Posterior cingulate gyrus (tissue), 11 donors: ENCODE measurements at places on chromosomes 7 and 10.

- no peak for DNase-seq
Measured at GRCh38 chr7:44213877-44214388, 13.2 kb downstream of the YKT6 start.

DNA sequence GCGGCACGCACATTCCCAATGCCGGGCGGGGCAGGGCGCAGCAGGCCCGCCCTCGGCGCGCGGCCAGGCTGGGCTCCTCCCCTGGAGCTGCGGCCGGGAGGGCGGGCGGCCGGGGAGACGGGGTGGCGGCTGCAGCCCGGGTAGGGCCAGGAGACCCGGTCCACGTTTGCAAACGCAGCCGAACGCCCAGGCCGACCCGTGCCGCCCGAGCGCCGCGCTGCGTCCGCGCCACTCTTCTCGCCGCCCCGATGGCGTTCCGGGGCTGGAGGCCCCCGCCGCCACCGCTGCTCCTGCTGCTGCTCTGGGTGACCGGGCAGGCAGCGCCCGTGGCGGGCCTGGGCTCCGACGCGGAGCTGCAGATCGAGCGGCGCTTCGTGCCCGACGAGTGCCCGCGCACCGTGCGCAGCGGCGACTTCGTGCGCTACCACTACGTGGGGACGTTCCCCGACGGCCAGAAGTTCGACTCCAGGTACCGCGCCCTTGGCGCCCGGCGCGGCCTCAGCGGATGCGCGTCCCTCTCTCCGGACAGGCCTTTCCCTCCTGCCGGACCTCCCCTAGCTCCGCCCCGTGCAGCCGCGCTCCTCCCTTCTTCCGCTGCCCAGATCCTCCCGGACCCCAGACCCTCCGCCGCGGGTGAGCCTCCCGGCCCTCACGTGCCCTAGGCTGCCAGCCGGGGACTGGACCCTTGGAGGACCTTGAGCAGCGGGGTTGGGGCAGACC, at the start of gene FKBP9:
FKBP9 (plus strand) TSS at position 115 of the 720 bp plus-strand sequence; CDS start at position 249, 134 bp downstream.
- peak; percentile 57 for DNase-seq

DNA sequence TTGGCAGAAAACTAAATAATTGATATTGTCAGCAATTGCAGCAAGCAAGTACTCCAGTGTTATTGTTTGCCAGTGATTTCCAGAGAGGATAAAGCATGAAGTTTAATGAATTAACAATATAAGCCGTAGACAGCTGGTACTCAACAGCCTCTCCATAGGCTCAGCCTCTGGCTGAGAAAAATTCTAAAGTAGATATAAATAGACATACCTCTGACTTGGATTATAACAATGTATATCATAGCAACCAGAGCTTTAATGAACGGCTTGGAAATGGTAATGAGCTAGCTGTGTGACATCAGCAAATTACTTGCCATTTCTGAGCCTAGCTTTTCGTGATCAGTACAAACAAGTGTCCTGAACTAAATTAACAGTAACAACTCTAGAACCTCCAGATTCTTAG, 1055.4 kb upstream of the AUTS2 start:
- no peak for DNase-seq

DNA sequence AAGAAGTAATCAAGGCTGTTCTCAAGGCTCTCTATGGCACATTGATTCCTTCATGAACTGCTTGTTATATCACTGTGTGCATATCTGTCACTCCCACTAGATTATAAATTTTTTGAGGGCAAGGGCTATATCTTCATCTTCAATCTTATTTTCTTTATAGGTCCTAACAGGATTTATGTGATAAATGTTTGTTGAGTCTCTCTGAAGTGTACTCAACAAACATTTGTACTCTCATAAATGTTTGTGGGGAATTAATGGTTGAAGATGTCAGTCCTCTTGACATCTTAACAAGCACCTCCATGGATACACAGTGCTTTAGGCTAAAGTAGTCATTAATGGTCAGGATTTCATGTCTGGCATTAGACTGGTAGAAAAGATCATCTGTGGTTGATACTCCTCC, 143.2 kb downstream of the RNLS start:
- DNase-seq, result no peak

DNA sequence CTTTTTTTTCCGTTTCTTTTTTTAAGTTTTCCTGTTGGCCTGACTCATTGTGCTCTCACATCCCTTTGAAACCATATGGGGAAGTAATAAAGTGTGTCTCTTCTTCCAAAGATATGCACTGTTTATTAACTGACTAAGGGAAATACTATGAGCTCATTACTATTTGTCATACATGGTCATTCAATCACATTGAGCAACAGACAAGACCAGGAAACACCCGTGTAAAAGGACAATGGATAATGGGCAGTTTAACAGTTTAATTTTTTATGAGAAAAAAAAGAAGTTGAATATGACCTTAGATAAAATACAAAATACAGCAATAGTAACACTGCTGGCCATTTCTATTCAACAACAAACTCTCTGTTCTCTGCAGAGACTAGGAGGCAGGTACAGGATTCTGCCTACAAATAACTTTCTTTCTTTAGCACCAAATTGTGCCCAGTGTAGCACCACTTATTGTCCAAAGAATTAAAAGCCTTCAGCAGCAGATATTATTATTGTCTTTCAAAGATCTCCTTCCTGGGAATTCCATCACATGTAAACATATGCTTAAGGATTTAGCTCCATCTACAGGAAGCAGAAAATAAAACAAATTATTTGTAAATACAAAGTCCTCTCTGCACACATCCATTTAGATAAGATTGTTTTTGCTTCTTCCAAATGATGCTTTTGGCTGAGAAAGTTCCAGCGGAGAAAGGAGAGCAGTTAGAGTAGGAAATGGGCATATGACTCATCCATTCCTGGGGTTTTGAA, 55.0 kb upstream of the AKR1E2 start:
- no peak for DNase-seq

GRCh38 chr7:32191305-32191704, 121.1 kb upstream of the PDE1C start:
- DNase-seq, result no peak

GRCh38 chr10:12299222-12299965, 50.0 kb upstream of the CAMK1D start:
- no peak for DNase-seq

DNA sequence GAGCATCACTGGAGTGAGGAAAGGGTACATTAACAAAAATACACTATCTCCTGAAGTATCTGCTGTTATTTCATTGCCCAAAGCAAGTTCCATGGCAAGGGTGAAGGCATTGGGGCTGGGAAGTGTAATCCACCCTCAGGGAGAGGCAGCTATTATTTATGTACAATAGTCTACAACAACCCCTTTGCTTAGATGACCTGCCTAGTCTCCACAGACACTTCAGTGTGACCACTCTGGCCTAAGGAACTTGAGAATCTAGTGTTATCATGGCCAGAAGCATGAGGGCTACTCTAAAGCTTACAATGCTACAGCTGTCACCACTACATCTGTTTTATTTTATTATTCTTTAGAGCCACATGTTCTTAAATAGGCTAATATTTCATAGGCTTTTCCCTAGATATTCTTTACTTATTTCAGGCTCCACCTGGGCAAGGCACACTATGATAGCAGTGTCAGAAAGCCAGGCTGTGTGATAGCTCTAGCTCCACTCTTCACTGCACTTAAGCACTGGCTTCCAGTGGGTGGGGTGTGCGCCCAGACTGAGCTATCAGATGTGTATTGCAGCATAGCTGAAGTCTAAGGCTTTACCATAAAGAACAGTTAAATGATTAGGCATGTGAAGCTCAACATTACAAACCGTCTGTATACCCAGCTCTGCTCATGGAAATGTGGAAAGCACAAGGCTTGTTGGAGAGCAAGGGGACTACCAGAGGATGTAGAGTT, 117.0 kb upstream of the CCDC6 start:
- no peak for DNase-seq

- DNase-seq, result no peak
Measured at GRCh38 chr7:30924624-30925023, 13.0 kb downstream of the AQP1 start.

GRCh38 chr10:84138478-84139125, 707 bp upstream of the GHITM start:
- DNase-seq, result no peak

DNA sequence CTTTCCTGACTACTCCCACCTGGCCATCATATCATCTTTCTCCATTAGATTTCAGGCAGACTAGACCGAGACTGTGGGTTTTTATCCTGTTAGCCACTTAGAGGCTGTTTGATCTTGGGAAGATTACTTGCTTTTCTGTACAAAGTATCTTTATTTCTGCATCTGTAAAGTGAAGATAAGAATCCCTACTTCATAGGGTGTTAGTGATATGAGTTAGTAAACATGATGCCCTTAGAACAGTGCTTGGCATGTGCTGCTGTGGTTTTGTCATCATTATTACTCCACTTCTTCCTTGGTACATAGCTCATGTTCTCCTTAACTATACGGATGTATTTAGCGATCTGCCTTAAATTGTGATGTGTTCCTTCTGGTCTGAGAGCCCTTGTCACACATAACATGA, 165.2 kb downstream of the AUTS2 start:
- DNase-seq, result no peak

- no peak for DNase-seq
Measured at GRCh38 chr10:22833781-22834180, 94.1 kb upstream of the ARMC3 start.

GRCh38 chr10:49562893-49563292, 24.0 kb upstream of the ERCC6 start:
- DNase-seq, result no peak

DNA sequence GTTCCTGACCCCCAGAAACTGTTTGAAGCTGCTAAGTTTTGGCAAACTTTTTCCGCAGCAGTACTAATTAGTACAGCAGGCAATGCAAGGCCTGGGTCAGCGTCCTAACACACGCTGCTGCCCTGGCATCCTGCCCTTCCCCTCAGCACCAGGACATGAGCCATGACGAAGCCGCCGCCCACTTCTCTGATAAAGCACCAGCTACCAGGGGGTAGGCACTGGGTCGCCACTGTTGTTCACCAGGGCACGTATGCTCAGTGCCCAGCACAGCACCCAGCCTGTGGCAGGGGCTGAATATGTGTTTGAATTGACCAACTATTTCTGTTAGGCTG, 59.5 kb downstream of the CHST15 start:
- DNase-seq, result no peak

DNA sequence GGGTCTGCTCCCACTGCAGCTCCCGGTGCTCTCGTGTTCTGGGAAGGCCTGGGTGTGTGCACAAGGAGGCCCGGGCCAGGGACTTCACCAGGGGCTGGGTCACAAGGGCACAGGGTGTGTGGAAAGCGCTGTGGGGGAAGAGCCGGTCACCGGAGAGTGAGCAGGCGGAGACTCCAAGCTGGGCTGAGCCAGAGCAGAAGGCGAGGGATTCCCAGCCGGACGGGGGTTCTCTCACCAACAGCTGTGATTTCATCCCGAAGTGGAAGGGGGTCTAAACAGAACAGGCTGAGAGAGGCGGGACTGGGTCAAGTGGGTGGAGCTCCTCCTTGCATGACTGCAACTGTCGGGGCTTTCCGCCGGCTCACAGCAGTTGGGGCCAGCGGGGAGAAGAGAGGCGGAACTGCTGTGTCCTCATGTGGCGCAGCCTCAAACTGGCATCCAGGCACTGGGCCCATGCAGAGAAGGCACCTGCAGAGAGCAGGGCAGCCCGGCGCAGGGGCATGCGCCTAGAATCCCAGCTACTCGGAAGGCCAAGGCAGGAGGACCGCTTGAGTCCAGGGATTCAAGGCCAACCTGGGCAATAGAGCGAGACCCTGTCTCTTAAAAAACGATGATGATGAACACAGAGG, 7.6 kb upstream of the ORAI2 start:
- no peak for DNase-seq

DNA sequence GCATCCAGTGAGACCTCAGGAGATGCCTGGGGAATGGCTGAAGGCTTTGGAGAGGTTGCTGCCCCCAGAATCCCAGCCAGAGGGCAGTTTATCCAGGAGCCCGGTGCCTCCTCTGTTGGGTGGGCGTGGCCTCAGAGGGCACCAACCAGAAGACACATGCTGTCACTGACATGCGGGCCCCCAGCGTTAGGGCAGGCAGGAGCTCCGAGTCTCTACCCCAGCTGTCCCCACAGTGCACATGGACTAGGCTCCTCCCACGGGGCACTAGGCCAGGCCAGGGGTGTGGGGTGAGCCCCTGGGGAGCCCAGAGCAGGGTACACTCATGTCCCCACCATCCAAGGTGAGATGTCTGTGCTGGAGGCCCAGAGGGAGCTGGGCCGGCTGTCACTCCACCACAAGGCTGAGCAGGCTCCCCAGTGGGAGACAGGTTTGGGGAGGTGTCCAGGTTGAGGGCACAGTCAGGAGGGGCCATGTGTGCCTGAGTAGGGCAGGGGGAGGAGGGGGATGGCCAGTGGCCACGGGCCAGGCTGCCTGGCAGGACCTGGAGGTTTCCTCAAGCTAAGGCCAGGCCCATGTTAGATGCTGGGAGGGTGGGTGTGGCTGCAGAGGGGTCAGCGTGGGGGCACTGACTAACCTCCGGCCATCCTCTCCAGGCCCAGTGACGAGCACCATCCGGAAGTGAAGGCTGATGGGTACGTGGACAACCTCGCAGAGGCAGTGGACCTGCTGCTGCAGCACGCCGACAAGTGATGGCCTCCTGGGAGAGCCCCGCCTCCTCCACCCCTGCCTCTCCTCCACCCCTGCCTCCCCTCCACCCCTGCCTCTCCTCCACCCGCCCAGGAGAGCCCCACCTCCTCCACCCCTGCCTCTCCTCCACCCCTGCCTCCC, 131.3 kb downstream of the FAM53B start:
- no peak for DNase-seq

GRCh38 chr10:42997151-42997848, 79.6 kb upstream of the RET start:
- DNase-seq, result no peak

DNA sequence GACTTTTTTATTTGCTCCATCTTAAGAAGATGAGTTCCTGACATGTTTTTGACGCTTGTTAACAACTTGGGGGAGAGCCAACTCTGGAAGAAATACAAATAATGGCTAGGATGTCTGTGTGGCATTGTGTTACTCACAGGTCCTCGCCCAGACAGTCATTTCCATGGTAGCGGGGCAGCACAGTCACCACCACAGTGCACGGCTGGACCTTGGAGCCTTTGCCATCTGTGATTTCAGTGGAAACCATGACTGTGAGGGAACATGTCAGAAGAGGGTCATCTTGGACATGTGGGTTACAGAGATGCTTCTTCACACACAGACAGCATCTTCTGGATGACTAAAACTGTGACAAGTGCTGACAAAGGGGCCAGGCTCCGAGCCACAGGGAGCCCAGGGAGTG, 74.5 kb downstream of the PKD1L1 start:
- DNase-seq, result no peak

DNA sequence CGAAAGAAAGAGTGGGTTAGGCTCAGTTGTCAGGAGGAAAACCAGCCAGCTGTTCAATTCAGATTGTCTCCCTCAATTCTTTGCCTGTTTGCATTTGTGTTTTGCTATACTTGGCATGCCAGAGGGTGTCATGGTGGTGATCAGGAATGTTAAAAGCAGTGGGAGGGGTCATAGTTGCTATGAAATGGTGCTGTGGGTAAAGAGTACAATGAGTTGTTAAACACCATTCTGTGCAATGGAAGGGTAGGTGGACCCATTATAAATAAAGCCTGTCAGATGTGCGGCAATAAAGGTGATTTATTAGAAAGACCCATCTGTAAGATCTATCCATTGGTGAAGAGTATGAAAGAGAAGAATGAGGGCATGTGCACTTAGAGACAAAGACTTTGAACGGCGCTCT, 82.2 kb downstream of the MRPL32 start:
- DNase-seq, result no peak

GRCh38 chr10:73589563-73590126, 1.5 kb downstream of the USP54 start:
- no peak for DNase-seq
